ENCODE measurements at places on chromosomes 7 and 10.

- DNase-seq = no peak
Observed at GRCh38 chr10:95741807-95742467, 14.0 kb upstream of the ENTPD1 start.

- DNase-seq = no peak
Observed at GRCh38 chr10:3195726-3196125, 23.1 kb upstream of the PITRM1 start.

GRCh38 chr7:30511973-30512662, 7.5 kb upstream of the GGCT start:
- DNase-seq = no peak

- DNase-seq = no peak
Observed at GRCh38 chr10:78966844-78967488, 101.8 kb upstream of the ZMIZ1 start.

- DNase-seq = no peak
Observed at GRCh38 chr10:110013630-110014293, 6.0 kb downstream of the ADD3 start.

GRCh38 chr7:5295039-5296014, 12.6 kb downstream of the SLC29A4 start:
- no peak for DNase-seq

DNA sequence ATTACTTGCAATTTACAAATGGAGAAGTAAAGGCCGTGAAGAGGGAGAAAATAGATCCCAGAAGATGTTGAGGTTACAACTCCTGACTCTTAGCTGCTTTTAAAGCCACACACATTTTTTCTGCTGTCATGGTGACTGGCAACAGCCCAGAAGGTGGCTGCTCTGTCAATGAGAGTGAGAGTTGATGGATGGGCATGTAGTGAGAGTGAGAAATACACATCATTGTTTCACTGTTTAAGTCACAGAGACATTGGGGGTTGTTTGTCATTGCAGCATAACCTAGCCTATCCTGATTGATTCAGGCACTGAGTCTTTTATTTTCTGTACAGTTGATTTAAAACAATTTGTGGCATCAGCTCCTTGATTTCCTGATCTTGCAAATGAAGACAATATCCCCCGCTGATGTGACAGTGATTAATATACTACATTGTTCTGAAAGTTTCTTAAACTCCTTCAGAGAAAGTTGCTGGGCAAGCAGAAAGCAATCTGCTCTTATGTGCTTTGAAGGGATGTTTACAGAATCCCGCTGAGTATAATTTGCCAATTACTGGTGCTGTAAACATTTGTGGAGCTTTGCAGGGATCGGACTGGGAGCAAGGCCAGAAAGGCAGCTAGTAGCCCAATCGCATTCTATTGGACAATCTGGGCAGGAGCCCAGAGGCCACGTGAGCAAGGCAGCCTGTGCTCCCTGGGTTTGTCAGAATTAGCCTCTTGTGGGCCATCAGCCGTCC, 229.6 kb downstream of the PRPF18 start:
- DNase-seq = no peak

- no peak for DNase-seq
Observed at GRCh38 chr10:58179238-58179637, 88.5 kb downstream of the IPMK start.

- DNase-seq = no peak
Observed at GRCh38 chr10:126171555-126171954, 216.7 kb downstream of the ADAM12 start.

DNA sequence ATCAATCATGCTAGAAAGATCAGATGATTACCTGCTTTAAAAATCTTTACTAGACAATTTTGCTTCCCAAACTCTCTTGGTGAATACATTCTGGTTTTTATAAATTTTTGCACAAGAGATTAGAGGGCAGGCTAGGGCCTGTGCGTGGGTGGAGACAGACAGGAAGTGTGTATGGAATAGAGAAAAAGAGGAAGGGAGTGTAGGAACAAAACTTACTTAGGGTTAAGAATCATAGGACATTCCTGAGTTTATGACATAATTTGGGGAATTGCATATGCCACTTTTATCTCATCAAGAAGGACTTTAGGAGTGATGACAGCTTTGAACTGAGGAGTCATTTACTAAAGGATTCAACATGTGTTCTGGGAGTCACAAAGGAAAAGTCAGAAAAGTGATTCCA, 31.3 kb downstream of the LAMB1 start:
- DNase-seq = no peak

DNA sequence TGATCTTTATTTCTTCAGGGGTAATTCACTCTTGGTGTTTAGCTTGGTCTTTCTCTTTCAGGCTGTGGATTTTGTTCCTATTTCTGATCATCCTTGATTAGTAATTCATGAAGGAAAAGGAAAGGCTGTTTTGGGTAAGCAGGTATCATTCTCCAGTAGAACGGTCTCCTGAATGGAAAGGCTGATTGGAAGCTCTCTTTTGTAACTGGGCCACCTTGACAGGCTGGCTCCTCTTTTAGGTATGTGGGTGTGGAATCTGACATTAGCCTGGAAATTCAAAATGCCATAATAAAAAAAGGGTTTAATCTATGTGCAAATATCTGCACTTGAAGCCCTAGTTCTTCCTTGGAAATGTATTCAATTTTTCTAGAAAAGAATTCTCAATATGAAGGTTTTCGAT, 18.9 kb downstream of the TAS2R39 start:
- no peak for DNase-seq

DNA sequence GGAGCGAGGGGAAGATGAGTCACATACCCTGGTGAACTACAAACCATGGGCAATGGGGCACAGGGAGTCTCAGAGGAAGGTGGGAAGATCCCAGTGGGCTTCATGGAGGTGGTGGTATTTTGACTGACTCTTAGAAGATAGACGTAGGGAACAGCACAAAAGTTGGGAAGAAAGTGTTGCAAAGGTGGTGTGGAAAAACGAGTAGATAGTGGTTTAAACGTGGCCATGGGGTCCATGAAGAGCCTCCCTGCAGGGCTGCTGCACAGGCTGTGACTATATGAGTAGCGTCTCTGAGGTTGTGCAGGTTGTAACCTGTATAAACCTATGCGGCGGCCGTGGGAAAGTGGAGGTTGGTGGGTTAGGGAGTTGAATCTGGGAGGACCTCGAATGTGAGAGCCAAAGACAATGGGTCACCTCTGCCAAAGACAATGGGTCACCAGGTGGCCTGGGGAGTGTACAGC, 13.8 kb downstream of the LZTS2 start:
- no peak for DNase-seq
